ENCODE measurements at places on chromosomes 7 and 10.

- no peak for DNase-seq
Observed at GRCh38 chr7:490461-491291, 29.0 kb downstream of the PDGFA start.

- no peak for DNase-seq
Observed at GRCh38 chr10:122650331-122650730, 49.3 kb downstream of the C10orf120 start.

- no peak for DNase-seq
Observed at GRCh38 chr10:29479981-29480954, 154.5 kb downstream of the SVIL start.

- no peak for DNase-seq
Observed at GRCh38 chr10:56298941-56299340, 62.1 kb downstream of the ZWINT start.

DNA sequence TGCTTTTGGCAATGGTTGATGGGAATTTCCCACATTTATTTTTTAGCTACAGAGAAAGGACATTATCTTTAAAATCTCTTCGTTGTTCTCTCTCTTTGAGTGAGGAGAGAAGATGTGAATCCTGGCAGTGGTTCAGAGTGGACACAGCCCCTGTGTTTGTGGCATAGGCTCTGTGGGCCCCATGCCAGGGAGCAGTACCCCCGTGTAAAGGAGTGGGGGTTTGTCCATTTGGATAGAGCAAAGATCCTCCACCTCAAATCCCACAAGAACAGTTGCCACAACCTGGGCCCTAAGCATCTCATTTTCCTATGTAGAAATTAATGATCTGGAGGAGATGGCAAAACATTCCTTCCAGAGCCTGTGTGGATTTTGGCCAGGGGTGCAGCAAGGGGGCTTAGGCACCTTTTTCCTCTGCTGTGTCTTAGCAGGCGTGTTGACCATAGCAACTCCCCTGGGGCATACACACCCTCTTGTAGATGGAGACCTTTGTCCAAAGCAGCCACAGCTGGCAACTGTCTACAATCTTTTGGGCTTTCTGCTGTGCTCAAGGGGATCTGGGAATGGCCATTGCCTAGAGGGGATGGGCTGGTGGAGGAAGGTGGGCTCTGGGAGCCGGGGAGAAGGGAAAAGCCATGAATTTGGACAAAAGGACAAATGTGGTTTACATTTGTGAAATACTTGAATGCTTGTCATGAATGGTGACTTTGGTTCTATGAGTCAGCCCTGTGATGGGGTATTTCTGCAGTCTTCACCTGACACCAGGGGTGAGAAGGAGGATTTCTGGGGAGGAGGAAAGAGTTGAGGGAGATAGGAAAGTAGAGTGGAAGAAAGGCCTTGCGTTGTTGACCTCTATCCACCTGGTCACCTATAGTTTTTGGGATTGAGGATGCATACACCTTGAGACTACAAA lies 92.0 kb downstream of the TCF7L2 start:
- DNase-seq = no peak

GRCh38 chr10:32938554-32939061 lies 19.4 kb downstream of the ITGB1 start:
- no peak for DNase-seq

DNA sequence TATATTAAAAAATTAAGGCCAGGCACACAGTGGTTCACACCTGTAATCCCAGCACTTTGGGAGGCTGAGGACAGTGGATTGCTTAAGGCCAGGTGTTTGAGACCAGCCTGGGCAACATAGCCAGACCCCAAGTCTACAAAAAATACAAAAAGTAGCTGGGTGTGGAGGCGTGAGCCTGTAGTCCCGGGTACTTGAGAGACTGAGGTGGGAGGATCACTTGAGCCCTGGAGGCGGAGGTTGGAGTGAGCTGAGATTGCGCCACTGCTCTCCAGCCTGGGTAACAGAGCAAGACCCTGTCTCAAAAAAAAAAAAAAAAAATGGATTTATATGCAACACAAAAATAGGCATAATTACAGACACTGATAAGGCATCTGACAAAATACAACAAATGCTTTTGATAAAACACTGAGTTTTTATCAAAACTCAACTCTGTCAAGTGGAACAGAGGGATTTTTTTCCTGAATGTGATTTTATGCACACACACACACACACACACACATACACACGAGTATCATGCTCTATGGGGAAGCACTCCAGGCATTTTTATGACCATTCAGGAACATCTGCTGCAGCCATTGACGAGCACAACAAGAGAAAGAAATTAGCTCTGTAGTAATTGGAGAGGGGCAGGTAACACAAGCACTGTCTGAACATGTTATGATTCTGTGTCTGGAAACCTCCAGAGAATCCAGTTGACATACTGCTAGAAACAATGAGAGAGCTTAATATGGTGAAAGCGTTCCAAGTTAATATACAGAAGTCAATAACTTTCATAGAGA lies 193.1 kb downstream of the WDR37 start:
- DNase-seq = no peak

GRCh38 chr7:114647518-114647917 lies 232.9 kb downstream of the FOXP2 start:
- DNase-seq = no peak

- DNase-seq = no peak
Observed at GRCh38 chr7:98930921-98931320, 52.6 kb downstream of the TRRAP start.

- no peak for DNase-seq
Observed at GRCh38 chr7:39210362-39210761, 232.7 kb downstream of the POU6F2 start.

DNA sequence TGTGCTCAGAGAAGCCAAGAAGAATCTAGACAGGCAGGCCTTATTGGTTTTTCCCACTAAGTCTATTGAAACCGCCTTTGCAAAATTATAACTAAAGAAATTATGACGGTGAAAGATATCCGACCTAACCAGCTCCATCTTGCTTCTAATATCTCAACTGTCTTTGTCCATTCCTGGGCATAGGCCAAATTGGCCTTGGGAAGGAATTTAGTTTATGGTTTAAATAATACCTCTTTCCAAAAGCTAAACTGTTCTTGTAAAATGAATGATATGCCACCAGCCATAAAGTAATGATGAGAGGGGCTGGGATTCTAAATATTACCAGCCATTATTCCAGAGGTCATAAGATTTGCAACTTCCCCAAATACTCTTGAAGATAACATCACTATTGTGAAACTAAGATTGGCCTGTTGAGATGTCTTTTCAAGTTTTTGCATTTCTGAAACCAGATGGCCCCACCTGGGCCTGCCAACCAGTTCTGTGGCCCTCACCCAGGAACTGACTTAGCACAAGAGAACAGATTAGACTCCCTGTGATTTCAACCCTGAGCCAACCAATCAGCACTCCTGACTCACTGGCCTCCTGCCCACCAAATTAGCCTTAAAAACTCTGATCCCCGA lies 41.2 kb upstream of the SLC35G1 start:
- no peak for DNase-seq

DNA sequence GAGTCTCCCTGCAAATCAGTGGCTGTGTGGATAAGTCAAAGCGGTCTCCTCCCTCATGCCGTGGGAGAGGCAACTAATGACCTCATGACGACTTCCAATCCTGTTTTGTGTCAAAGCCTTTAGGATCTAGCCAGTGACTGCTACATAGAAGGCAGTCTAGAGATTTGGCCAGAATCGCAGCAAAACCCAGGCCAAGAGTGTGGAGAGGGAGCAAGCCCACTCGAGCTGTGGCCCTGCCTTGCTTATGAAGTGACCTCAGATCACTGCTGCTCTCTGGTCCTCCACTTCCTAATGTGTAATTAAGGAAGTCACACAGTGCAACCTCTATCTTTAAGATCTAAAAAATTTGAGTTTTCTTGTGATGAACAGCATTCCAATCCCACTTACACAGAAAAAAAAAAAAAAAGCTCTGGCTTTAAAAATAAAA lies 296.7 kb upstream of the KLF6 start:
- no peak for DNase-seq

GRCh38 chr10:71882813-71883659 lies 32.0 kb upstream of the PSAP start:
- DNase-seq = no peak

GRCh38 chr7:27740449-27741086 lies 606 bp downstream of the TAX1BP1 start:
- peak; percentile 71 for DNase-seq

DNA sequence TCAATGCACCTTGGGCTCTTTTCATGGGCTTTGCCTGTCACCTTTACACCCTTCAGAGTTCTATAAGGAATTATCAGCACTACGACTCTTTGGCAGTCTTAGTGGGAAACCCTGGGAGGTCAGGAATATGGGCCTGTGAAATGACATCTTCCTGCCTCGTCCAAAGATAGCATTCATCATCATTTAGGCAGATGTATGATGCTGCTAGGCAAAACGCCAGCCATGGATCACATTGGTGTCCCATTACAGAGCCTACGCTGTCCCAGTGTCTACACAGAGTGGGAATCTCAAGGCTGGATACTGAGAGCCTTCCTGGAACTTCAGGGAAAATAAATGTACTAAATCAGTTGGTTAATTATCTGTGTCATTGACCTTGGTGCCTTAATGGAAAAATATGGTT lies 259.4 kb upstream of the CELF2 start:
- DNase-seq = no peak

GRCh38 chr10:79068203-79068561 lies 584 bp upstream of the ZMIZ1 start:
- DNase-seq = no peak

DNA sequence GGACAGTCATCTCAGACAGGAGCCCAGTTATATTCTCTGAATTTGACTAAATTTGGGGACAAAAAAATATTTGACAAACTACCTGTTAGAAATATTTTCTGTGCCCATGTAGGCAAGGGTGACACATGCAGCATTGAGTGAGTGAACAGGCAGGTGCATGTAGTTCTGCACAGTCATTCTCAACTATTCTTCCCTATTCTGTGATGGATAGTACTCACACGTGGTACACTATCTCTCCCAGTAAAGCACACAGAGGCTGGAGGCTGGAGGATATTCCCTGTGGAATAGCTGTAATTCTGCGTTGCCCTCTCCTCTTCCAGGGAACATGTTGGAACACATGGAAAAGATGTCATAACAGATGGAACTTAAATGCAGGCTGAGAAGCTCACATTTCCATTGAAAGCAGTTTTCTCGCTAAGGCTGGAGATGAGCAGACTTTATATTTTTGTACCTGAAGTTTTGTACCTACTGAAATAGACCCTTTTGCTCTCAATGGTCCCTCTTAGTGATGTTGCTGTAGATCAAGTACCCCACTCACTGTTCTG lies 75.0 kb downstream of the GPR141 start:
- DNase-seq = no peak

- DNase-seq = no peak
Observed at GRCh38 chr7:15554744-15555143, 7.1 kb downstream of the AGMO start.

DNA sequence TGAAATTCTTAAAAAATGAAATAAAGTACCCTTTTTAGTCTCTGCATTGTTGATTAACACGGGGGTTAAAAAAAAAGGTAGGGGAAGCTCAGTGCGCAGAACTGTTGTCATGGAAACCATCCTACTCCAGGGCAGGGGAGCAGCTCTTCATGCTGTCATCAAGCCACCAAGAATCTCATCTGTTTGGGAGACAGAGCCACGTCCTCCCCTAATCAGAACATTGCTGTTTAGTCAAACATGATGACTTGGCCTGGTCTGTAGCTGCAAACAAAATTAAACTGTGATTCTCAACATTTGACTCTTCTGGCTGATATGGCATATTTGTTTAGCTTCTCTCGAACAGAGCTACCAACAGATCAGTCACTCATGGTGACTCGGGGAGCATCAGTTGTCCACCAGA lies 254.4 kb upstream of the KLF14 start:
- DNase-seq = no peak

GRCh38 chr10:80465451-80465835 lies 11.3 kb downstream of the TSPAN14 start:
- DNase-seq = no peak

GRCh38 chr7:36969376-36969775 lies 245.1 kb upstream of the AOAH start:
- no peak for DNase-seq

GRCh38 chr7:32881074-32881982 lies 10.2 kb downstream of the KBTBD2 start:
- DNase-seq = no peak

GRCh38 chr10:2589196-2589595 lies 478.2 kb upstream of the PFKP start:
- no peak for DNase-seq

All from stimulated activated CD8-positive, alpha-beta memory T cell treated with anti-CD3 and anti-CD28 coated beads, Interleukin-7, amount 100 ng/mL, for 4 hours (primary cell).